ENCODE measurements at places on chromosomes 2 and 18.

DNA sequence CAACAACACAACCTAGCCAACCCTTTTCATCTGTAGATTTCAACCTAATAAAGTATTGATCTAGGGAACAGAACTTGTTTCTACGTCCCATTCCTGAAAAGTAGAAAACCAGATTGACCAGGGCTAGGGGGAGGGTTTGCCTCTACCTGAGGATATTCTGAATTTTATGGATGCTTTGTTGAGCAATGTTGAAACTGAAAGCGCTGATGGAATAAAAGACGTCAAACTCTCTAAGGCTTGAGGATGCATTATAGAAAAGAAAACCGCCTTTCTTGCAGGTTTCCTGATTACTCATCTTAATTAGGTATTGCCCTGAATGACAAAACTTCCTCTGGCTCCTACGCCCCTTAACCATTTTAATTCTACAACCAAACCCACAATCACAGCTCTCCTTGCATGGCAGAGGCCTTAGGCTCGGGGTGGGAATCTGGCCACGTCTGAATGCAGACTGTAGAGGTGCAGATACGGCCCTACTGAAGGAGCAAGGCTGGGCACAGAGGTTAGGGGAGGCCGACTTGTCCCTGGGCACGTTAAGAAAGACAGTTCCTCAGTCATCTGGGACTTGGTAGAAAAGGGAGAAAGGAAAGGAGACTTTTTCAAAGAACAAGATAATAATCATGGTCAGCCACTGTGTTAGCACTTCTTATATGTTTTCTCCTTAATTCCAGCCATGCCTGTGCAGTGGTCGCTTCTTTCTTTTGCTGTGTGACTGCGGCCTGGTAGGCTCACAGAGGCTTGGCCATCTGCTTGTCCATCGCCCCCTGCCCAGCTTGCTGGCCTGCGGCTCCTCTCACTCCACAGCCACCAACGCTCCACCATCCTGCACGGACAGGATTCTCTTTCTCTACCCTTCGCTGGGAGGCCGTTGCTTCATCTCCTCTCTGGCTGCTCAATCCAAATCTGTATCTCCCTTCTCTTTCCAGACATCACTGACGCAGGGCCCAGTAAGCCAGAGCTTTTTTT is 209.5 kb downstream of the VAPA start:
- no peak for DNase-seq

GRCh38 chr2:46183426-46183825 is 113.8 kb upstream of the EPAS1 start:
- no peak for DNase-seq

DNA sequence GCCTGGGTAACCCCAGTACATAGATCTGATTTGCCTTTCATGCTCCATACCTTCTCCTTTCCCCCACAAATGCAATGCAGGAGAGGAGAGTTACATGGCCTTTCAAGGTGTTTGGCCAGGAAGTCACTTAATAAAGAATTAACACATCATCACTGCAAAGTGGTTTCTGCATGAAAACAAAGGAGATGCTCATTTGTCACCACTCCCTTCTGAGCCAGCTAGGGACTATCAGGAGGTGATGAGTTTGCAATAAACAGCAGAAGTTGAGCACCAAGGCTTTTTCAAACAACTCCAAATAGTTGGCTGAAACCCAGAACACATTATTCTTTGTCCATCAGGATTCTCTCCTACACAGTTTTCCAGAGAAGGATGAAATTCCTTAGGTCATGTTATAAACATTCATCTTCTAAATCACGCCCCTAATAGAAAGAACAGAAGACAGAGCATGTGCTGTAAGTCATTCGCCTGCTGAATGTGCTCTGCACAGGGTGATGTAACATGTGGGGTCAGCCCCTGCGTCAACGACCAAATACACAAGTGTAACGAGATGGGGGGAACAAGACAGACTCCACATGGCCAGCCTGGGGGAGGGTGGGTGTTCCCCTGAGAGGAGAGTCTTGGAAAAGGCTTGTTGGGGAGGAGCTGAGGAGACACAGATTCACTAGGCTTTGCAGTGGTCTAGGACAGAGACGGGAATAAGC is 87.3 kb upstream of the RMDN2 start:
- no peak for DNase-seq

- no peak for DNase-seq
These were observed 131.7 kb upstream of the CDH20 start for GRCh38 chr18:61201511-61201910.

GRCh38 chr18:13318731-13319501 is 100.4 kb downstream of the LDLRAD4 start:
- no peak for DNase-seq

DNA sequence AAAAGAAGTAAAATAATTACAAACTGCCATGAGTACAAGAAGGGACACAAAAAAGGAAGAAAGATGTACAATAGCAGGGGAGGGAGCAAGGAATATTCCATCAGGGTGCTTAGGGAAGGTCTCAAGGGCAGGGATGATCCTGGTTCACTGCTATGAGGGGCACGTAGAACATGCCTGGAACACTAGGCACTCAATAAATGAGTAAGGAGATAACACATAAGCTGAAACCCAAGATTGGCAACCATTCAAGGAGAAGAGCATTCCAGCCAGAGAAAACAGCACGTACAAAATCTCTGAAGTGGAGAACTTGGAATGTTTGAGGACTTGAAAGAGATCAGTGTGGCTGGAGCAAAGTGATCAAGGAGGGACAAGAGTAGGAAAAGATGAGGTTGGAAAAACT is 103.2 kb downstream of the FAM161A start:
- DNase-seq, result no peak

DNA sequence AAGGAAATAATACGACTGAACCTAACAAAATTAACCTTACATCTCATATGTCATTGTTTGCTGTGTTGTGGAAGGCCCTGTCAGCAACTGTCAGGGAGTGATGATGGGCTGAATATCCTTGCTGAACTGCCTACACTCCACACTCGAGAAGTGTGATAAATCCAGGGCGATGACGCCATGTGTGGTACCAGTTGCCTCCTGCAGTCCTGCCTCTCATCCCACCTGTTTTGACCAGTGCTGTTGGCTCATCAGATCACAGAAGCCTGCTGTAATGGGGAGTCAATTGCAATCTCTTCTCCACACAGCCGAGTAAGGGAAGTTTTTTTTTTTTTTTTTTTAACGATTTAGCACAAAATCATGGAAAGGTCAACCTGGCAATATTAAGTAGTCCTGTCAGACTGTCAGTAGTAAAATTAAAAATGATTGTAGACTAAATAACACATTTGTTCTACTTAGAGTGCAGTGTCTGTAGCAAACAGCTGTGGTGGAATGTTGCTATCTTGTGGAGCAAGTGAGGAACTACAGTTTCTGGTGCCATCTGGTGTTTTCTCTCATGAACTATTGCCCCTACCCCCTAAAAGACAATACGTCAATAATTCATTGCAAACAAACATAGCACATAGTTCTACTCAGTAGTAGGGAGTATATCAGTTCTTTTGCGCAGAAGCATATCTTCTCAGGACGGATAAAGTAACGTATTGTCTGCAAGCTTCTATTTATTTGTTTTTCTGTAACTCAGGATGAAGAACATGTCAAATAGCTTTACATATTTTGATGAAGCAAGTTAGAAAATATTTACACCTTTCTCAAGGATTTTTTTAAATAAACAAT is 347.6 kb downstream of the CTNNA2 start:
- DNase-seq, result no peak

Measured in right renal cortex interstitium (tissue), 3 donors.